ENCODE measurements at places on chromosomes 3 and 15. TPM values are rescaled to one million over a fixed set of nuclear protein-coding genes. Genes with fewer than 3 reads are reported as not detected.

The CFAP100 gene
- polyA plus RNA-seq, result 1.7 TPM

The HTR3E gene
- not detected for polyA plus RNA-seq

The SLC41A3 gene
- polyA plus RNA-seq, result 72.0 TPM

The GTF2A2 gene
- polyA plus RNA-seq, result 132 TPM

DNA sequence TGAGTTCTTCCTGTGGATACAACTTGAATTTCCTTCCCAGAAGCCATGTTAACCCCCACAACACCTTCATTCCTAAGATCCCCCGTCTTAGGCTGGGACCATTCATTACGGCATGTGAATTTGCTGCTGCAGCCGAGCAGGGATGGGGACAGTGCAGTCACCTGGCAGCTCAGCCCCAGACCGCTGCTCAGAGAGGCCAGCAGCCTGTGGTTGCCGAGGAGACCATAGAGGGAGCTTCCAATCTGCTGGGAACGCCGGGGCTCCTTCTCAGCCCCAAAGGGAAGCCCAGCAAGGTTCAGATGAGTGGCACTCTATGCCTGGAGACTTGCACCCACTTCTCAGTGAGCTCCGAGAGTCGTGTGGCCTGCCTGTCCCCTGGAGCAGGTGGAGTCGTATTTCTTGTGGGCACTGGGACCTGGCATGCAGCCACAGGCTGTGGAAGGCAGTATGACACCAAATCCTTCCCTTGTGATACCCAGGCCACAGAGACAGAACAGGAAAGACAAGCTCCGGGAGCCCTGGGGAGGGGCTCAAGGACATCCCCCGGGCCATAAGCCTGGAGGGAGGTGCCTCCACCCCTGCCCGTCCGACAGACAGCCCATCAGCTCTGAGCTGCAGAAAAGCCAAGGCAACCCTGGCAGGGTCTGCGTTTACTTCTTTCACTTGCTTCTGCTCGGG is 167.3 kb downstream of the FAM43A start:
- DNase-seq, result no peak

DNA sequence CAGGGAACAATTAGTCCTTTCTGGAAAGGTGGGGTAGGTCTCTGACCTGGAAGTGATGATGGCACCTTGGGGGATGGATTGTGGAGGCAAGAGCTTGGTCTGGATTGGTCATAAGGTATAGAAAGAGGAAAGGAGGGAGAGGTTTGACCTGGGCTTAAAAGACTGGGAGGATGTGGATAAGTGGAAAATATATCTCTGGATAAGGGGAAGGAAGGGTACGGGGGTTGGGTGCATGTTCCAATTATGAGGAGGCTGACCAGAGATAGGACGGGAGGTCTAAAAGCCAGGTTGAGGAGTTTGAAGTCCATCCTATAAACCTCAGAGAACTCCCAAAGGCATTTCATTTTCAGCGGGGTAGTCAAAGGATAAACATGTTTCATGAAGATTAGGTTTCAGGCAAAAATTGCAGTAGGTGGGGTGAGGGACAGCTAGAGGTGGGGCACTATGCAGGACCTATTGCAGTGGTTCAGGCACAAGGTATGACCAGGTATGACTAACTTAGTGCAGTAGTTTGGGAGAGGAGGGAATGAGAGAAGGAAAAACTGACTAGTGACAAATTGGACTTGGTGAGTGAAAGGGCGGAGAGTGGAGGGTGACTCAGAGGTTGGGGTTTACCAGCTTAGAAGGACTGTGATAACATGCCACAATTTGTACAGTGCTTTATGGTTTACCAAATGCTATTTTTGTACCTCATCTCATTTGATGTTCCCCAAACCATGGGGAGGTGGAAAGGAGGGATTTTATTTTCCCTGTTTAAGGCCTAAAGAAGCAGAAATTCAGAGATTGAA is 10.7 kb downstream of the PDE8A start:
- no peak for DNase-seq

- DNase-seq, result no peak
Measured at GRCh38 chr3:11769704-11770476, 76.8 kb downstream of the TAMM41 start.

DNA sequence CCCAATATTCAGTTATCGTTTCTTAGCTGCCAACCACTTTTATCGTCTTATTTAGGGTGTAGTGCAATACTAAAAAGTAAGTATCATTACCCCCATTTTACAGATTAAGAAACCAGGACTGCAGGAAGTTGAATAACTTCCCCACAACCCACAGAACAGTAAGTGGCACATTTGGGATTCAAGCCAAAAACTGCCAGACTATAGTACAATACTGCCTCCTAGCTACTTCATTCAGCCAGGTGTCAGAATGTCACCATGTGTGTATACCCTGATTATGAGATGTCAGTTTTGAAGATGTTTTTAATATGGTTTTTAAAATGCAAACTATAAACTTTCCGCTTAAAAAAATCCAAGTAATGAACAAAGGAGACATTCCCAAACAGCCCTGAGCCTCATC is 74.2 kb upstream of the PROK2 start:
- peak; percentile 51 for DNase-seq

- no peak for DNase-seq
Measured at GRCh38 chr3:141425523-141426233, 57.4 kb downstream of the ZBTB38 start.

DNA sequence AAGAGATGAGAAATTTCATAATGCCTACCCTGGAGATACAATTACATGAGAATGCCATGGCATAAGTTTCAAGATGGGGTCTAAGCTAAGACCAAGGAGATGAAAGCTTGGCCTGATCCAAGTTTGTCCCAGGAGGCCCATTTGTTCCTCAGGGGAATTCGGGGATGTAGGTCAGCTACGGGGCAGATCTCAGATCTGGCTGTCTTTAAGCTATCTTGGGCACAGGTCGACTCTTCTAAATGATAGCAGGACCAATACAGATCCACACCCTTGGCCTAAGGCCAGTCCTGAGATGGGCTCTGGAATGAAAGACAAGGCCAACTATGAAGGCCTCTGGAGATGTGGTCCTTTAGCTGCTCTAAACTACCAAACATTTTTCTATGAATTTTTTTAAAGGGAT is 16.6 kb downstream of the ABI3BP start:
- no peak for DNase-seq

- DNase-seq, result no peak
Measured at GRCh38 chr3:124439603-124440002, 290.6 kb upstream of the UMPS start.

DNA sequence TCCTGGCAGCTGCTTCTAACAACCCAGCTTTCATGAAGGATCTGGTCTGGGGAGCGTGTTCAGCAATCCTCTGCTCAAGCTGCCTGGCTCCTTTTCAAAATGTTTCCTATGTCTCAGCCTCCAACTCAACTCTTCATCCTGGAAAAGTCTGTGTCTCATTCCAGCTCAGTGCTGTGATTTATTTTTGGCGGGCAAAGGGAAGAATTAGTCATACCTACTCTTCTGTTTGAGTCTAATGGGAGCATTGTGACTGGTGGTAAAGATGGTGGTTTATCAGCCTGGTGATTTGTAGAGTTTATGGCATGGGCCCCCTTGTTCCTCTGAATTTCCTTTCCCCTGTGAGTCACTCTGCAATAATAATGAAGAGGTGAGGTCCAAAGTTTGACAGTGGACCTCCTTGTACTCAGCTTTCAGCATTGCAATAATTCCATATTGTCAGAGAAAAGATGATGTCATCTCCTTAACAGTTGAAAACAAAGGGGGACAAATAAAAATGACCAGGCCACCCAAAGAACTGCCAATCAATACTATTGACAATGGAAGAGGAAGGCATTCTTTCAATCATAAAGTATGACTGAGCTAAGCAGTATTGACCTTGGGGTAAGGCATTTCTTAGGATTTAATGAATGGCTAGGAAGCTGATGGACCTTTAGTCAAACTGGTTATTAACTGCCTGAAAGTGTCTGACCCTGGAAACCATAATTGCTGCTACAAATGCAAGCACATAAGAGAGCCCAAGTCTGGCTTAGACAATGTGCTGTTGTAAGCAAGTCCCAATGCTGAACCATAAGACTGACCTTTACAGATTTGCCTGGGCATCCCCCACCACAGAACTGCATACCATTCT is 204.7 kb upstream of the MCTP2 start:
- DNase-seq, result no peak

DNA sequence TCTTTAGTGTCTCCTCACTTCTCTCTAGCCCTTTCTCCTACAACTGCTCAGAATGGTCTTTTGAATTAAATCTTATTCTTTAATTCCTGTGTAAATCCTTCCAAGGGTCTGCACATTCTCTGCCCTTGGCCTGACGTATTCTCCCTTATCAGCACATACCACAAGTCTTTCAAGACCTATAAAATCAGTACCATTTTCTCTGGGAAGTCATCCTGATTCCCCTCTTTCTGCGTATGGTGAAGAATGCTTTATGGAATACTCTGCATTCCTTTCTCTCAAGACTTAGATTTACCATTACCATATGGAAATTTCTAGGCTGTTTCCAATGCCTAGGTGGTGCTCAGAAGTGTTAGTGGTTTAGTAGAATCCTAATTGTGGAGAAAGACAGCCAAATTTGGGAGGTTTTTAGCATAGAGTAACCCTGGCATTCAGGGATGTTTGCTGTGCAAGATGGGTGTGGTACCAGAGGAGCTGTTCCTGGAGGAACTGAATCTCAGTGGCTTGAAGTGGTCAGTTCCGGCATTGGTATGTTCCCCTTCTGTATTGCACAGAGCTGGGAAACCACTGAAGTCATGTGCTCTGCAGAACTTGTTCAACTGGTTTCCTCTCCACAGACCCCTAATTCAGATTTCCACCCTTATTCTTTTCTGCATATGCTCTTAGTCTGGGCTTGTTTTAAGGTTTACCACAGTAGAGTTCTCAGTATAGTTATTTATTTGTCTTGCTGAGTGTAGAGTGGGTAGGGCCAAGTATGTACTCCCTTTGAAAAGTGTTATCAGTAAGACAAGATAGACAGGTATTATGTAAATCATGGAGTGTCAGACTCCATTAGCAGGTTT is 24.5 kb downstream of the IQGAP1 start:
- peak; percentile 57 for DNase-seq

DNA sequence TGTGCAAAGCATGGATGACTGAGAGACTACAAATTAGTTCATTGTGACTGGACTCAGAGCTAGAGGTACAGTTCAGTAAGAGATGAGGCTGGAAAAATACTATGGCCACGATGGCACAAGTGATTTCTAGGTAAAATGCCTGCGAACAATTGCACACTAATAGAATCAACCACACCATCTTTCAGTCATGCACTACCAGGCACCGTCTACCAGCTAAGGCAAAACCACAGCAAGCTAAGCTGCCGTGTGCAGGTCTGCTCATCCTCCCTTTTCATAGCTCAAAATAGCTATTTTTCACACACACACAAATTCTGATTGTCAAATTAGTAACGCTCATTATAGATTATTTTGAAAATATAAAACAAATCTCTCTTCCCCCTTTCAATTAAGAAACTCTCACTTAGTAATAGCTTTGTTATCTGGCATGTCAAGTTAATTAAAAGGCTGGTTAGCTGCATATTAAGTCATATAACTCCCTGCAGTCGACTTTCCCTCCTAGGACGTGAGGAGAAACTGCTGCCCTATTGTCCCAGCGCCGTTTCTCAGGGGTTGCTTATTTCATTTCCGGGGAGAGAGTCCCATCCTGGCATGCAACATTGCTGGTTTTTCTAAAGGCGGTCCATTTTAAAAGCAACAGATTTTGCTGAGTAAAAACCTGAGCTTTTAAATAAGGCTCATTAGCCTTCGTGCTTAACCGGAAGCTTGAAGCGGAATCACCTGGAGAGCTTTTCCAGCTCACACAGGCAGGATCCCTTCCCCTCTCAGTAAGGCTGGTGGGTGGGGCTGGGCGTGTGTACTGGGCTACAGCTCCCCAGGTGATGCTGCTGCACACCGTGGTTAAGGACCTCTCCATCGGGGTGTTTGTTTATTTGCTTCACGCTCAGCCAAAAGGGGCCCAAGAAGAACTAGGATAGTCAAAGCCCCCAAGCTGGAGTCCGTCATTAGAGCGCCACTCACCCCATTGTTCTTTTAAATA is 16.9 kb upstream of the MEX3B start:
- no peak for DNase-seq

DNA sequence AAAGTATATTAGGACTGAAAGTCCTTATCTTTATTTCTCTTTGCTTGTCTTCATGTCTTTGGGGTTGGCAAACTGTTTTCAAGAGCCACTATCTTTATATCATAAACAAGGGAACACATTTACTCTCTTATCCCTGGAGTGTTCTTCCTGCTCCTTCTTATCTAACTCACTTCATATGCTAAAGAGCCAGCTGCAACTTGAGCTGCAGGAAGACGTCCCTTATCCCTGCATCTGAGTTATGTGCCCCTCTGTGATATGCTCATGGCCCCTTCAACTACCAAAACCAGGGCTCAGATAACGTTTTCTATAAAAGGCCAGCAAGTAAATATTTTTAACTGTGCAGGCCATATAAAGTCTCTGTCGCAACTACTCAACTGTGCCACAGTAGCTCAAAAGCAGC is 137.0 kb upstream of the CRBN start:
- DNase-seq, result no peak

GRCh38 chr3:99868311-99868646 is 50.6 kb downstream of the CMSS1 start:
- DNase-seq, result no peak

DNA sequence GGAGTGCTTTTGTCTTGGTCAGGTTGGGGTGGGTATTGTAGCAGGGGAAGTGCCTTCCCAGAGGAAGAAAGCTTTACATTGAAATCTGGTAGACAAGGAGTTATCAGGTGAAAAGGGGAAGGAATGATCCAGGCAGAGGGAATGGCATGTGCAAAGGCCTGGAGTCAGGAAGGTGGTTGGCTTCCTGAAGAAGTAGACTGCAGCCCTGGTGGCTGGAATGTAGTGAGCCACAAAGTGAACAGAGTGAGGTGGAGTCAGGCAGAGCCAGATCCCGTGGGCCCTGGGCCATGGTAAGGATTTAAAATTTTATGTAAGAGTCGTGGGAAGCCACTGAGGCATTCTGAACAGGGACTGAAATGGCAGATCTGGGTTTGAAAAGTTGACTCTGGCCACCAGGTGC is 58.3 kb downstream of the RAB11A start:
- no peak for DNase-seq

Data from left kidney (tissue), 8 donors.